NCI-H1930 (cell line): ENCODE measurements at places on chromosomes 3 and 15.

GRCh38 chr15:40054605-40054854, 15.5 kb upstream of the SRP14 start:
- DNase-seq: no peak

GRCh38 chr3:10460951-10461545, 44.3 kb downstream of the ATP2B2 start:
- DNase-seq: no peak

DNA sequence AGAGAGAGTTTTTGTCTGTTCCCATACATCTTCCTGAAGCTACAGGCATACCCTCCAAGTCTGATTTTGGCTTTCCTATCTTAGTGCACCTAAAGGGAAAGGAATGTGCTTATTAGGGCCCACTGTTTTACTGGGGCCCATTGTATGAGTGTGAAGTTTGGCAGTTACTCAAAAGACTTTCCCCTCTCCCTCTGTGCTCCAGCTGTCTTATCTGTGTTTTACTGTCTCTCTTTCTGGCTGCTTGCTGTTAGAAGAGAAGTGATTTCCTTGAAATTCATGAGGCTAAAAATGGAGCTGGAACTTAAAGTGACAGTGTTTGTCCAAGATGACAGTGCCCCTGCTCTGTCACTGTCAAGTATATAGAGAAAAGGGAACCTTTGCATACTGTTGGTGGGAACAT, 436.2 kb downstream of the OCA2 start:
- no peak for DNase-seq

DNA sequence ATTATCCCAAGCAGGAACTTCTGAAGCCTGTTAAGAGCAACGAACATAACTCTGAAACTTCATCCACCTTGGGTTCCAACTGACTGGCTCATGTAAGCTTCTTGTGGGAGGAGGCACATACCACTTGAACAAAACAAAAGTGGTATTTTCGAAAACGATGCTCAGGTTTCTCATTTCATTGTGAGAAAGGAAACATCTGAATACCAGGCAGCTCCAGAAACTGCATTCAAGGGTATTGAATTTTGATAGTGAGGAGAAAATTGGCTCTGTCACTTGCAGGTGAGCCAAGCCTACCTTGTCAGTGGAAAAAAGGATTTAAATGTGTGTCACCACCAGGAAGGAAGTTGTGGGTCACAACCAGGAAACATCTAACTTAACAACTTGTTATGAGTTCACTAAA, 218.1 kb upstream of the SATB1 start:
- no peak for DNase-seq

- no peak for DNase-seq
These were observed 106.6 kb downstream of the MAP4 start for GRCh38 chr3:47909607-47910006.

DNA sequence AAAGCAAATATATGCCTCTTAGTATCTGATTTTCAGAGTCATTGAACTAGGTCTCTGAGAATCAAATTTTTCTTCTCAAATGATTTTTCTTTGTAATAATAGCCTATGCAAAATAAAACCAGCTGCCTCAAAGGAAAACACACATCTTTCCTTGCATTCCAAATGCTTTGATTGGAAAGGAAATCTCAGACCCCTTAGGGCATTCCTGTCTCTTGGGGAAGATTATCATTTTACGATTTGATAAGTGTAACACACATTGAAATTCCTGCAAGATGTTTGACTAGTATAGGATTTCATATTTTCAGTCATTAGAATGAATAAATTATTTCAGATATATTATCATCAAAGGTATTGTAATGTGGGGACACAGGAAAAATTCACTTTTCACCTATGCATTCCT, 244.8 kb downstream of the EPHA6 start:
- no peak for DNase-seq

DNA sequence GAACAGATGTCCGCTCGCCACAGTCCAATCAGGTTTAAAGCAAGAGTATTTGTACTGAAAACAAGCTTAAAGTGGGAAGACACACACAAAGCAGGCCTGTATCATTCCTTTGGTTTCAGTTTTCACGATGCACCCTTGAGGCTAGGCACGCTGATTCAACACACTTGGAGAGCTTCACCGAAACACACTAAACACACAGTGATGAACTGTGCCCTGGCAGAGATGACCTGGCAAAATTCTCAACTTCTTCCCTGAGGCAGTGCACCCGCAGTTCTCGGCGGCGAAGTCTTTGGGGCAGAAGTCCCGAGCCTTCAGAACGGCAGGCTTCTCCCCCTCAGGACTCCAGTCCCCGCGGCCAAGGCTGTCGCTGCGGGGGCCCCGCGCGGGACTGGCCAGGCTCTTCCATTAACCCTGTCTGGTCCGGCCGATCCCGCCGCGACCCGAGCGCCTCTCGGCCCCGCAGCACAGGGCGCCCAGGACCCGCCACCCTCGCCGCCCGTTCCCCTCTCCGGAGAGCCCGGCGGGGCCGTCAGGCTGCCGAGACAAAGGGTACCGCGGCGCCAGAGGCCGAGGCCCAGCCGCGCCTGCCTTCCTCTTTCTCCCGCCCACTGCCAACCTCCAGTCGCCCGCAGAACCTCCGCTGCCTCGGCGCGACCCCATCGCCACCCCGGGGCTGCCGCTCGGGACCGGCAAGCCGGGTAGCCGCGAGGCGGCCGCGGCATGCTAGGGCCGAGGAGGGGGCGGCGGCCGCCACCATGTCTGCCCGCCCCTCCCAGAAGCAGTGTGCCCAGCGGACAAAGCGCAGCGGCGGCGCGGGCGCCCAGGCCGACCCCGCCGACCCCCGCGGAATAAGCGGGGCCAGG, 792 bp downstream of the GABPB1 start:
- no peak for DNase-seq

DNA sequence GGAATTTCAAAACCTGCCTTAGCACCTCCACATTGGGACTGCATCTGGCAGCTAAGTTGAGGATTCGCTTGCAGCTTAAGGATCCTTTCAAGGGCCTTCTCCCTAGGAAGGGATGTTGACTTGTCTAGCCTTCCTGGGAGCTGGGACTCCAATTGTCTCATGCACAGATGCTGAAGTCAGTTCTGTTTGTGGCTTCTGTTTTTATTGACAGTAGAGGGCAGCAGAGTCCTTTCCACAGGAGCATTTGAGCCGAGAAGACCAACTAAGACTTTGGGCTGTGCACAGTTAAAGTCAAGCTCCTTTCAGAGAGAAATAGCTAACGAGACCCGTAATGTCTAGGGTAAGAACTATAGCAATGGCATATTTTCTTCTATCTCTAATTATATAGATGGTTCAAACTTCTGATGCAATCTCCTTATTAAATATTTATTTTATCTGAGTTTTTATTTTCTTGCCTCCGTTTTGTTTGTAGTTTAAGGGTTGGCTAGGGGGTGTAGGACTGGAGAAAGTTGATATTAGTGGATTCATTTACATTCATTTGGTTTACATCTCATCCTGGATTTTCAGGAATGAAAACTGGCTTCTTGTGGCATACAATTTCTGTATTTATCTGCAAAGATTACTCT, 59.7 kb upstream of the KBTBD8 start:
- peak; percentile 9 for DNase-seq

GRCh38 chr3:32959371-32959770, 7.9 kb downstream of the CCR4 start:
- no peak for DNase-seq

DNA sequence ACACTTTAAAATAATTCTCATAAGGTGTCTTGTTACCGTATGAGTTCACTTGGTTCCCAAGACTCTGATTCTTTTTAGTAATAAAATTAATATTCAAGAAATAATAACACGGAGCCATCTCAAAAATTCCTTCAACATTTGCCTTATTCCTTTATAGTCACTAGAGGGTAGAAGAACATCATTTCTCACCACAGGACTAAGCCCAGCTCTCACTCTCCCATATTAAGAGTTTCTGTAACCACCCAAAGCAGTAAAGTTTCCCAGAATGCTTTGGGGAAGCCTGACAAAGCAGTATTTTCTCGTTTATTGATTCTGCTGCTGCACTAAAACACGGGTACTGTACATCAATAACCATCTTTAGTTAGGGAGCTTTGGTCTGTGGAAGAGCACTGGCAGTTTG, 114.9 kb downstream of the MCTP2 start:
- DNase-seq: no peak

DNA sequence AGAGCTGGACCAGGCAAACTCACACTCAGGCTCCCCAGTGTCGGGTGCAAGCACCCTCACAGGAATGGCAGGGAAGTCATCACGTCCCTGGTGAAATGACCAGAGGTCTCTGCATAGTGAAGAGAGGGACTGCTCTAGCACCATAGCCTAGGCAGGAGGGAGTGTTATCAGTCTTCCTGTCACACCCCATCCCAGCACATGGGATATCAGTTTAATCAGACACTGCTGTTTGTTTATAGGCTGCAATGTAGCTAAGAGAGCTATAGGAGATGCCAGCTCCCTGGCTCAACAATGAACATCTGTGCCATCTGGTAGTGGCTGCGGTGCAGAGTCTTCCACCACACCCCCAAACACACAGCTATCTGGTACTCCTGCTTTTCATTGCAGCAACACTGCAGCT, 776.6 kb downstream of the ZNF385D start:
- DNase-seq: no peak

DNA sequence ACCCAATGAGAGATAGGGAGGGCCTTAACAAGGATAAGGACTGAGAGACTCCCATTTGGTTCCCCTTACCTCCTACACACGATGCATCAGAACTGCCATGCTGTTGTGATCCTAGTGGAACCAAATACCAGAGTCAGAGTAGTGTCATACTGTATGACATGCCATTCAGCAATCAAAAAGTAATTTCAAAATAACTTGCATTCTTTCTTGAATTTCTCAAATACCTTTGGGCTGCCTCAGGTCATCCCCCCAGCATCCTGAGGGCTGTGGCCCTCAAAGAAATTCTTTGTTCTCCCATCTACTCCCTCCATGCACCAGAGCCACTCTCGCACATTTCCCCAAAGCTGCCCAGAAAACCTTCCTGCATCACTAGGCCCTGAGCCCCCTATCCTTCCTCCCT, 68.9 kb upstream of the PPP2R3A start:
- DNase-seq: no peak

DNA sequence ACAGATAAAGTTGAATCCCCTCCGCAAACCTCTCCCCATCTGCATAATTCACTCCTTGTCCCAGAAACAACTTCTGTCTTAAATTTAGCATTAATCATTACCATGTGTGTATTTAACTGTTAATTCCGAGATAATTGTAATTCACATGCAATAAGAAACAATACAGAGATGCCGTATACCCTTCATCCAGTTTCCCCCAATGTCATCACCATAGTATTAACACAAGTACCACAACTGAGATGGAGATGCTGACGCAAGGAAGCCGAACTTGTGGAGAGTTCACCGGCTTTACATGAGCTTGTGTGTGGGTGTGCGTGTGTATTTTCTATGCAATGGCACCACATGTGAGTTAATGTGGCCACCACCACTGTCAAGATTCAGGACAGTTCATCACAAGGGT, 39.6 kb upstream of the SEC13 start:
- DNase-seq: no peak

DNA sequence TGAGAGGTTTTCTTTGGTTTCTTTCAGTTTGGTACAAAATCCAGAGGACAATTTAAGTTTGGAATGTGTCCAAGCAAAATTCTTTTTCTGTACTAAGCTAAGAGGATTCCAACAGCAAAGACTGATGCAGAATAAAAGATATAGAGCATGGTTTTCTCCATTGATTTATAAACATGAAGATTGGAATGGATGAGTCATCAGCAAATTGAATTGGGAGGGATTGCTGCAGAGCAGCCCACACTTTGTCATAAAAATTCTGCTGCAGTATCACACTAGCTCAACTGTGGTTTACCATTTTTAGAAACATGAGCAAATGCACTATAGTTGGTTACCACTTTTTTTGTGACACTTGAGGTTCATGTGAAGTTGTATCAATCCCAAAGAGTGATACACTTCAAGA, 16.1 kb upstream of the LARP6 start:
- no peak for DNase-seq

DNA sequence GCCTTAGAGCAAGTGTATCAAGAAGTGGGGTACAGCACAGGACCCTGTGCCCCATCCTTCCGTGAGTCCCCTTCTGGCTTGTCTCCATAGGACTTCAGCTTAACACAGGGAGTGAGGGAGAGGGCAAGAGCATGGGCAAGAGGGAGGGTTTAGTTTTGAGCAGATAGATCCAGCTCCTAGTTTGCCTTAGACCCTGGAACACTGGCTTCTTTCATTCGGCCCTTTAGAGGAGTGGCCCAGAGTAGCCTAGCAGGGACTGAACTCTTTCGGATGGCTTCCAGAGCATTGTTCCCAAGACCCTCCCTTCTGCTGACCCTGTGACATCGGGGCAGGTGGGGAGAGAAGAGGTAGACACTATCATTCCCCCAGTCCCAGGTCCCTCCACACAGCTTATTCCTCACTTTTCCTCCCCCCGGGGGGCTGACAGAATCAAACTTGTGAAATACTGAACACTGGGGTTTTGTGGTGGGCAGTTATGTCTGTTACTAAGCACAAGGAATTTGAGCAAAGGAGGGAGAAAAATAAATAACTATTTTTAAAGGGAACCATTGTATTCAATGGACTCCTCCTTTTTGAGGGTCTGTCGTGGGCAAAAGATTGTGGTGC, 289.6 kb upstream of the C2CD4B start:
- no peak for DNase-seq

GRCh38 chr3:45568848-45569762, 25.4 kb upstream of the LIMD1 start:
- DNase-seq: no peak

GRCh38 chr3:43256714-43257461, 29.5 kb upstream of the SNRK start:
- DNase-seq: no peak

DNA sequence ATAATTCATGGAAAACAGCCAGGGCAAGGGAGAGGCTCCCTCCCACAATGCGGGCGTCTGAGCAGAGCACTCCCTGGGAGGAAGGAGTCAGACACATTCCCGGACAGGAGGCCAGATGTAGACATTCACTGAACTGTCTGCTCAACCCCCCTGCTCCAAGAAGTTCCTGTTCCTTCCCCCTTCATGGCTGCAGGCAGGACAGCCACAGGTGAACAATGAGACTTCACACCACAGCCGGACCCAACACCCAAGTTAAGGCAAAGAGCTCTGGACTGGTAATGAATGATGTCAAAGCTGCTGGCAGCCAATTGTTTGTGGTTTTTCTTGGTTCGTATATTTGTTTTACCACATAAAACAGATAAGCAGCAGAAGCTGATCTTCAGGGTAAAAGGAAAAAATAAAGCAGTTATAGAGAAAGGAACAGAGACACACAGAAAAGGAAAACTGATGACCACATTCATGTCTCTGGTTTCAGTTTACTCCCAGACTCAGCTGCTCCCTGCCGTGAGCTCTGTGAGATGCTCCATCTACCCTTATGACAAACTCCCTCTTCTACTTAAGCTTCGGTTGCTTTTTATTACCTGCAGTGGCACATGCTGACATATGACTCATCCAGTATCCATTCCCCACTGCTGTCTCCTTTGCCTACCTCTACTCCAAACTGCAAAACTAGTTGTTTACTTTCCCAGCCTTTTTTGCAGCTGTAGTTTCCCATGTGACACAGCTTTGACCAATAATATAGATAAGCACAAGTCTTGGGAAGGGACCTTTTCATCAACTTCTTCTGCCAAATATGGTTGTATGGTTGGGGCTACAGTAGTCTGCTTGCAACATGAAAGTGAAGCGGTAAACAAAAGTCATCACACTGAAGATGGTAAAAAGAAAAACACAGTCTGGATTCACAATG, 33.1 kb downstream of the DZIP1L start:
- DNase-seq: no peak

- no peak for DNase-seq
These were observed 106.8 kb upstream of the BOC start for GRCh38 chr3:113104357-113105092.
